ENCODE measurements at places on chromosomes 7 and 10.
A peak's percentile ranks its signal among the peaks of the same experiment; 100 is the strongest.

DNA sequence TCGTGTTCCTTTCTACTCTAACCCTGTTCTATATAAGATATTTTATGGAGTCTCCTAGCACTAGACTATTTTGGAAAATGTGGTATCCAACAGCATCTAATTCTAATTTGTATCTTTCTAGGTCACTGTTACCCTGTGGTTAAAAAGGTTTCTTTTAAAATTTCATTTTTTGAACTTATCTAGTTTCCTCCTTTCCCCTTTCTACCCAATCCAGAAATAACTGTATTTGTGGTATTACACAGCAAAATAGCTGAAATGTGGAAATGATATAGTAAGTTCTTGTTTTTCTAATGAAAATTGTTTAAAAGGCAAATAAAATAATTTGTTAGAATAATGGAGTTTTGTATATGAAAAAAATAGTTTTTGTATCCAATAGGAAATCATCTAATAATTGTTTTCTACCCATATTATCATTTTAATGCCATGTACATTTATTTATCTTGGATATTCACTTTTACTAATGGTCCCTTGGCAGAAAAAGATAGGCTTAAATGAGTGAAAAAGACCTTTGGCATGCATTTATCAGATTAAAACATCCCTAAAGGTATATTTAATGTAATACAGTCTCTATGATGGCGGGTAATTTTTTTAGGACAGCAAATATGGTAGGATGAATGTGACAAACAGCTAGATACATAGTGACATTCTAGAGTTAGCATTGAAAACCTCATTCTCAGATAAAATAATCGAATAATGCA is 175.5 kb upstream of the PLXDC2 start:
- no peak for DNase-seq

DNA sequence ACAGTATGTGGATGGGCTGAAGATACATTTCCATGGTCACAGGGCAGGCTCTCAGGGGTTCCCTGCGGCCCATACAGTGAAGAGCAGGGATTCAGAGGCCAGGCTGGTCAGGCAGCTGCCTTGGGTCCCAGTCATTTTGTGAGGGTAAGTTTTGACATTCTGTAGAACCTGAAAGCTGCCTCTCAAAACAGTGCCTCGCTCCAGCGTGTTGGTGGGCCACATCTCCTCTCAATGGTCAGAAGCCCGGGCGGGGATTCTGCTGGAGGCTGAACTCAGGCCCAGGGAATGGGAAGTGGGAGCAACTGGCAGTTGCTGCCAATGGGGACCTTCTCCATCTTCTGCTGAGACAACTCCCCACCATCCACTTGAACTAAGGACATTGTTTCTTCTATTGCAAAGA is 190.0 kb downstream of the PTPN20 start:
- no peak for DNase-seq

DNA sequence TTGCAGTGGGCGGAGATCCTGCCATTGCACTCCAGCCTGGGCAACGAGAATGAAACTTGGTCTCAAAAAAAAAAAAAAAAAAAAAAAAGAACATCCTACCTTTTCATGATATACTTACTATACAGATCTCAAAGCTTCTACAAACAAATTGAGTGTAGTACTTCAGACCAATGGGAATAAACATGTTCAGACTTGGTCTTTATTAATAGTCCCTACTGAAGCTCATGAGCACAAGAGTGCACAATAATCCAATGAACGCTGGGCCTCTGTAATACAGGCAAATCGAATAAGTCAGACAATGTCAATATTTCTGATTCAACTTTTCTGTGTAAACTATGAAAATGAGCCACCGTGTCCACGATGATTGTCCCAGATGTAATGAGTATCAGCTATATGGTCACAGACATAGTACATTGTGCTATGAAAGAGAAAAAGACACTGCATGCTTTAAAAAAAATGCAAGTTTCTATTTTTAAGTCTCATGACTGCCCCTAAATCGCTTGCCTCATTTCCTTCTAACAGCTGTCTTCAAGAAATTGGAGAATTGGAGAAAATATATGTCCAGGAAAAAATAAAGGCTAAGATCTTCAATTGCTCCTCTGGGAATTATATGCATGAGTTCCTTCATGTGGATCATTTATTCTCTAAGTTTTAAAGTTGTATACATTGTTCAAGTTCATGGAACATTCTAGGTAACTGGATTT is 64.0 kb upstream of the CTTNBP2 start:
- DNase-seq = no peak

GRCh38 chr10:48576501-48576900 is 28.4 kb downstream of the ARHGAP22 start:
- DNase-seq = no peak

- DNase-seq = no peak
These were observed 201.6 kb upstream of the KIAA1217 start for GRCh38 chr10:24007359-24007758.

DNA sequence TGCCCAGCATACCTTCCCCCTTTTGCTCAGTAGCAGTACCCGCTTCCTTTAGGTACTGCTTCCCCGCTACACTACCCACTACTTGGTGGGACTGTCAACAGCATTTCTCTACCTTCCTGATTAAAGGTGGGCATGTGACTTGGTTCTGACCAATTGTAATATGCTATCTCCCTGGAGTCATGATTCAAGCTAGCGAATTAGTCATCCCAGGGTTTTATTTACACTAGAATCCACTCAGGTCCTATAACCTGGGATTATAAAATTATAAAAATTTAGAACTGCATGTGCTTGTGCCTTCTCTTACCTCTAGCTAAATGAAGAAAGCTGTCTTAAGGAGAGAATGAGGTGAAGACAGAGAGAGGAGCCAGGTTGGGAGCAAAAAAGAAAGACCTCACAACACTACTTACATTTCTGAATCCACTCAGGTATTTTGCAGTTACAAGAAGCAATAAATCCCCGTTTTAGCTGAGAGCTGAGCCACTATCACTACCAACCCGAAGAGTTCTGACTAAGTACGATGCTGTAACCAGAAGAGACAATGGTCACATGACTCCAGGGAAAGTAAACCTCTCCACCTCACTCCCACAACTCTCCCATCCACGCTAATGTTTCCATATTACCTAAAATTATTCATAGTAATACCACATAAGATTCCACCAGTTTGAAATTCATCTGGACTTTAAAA is 9.7 kb downstream of the GBX1 start:
- no peak for DNase-seq

- no peak for DNase-seq
These were observed 117.5 kb upstream of the COL1A2 start for GRCh38 chr7:94277236-94277635.

- no peak for DNase-seq
These were observed 26.3 kb downstream of the NPTX2 start for GRCh38 chr7:98643236-98643985.

- DNase-seq = no peak
These were observed 95.9 kb downstream of the TRRAP start for GRCh38 chr7:98974205-98974604.

GRCh38 chr10:131666091-131666490 is 234.7 kb upstream of the PPP2R2D start:
- no peak for DNase-seq

DNA sequence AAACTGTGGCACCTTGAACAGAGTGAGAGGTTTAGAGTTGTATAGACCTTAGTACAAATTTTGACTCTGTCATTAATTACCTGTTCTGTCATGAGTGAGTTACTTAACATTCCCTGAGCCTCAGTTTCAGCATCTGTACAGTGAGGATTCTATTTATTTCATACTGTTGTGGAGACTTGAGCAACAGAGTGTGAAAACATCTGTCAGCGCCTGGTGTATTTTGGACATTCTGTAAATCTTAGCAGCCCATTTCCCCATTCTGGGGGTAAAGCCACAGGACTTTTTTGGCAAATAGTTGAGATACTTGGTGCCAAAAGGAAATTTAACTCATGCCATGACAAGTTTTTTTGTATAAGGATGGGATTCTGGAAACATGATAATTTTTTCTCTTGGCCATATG is 94.8 kb downstream of the AUTS2 start:
- DNase-seq = no peak

GRCh38 chr7:155624412-155624811 is 20.0 kb upstream of the RBM33 start:
- no peak for DNase-seq

- peak; percentile 87 for DNase-seq
These were observed 168.0 kb upstream of the AHR start for GRCh38 chr7:17130281-17131059.

DNA sequence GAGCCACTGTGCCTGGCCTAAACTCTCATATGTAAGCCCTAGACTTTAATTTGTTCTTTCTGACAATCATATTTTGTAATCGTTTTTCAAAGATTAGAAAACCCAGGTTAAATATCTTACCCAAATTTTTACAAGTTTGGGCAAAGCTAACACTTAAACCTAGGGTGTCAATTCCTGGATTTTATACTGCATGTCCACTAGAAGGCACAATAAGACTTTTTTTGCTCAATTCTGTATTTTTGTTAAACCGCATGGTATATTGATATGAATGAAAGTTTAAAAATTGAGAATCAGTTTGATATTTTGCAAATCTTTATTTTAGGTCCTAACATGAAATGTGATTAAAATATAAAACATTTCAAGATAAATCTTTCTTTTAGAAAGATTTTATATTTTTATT is 29.3 kb downstream of the DYNC2I1 start:
- no peak for DNase-seq

DNA sequence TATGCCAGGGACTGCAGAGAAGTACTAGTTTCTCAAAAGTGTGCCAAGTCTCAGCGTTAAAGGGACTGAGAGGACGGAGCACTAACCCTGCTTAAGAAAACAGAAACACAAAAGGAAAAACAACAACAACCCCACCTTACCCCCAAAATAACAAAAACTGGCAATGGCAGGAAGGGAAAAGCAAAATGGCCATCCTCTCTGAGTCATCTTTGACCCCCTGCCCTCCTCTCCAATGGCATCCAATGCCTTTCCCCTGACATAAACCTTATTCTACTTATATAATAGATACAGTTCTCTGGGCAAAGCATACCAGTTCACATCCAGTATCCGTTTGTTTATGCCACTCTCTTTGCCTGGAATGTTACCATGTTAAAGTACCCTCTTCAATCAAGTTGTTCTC is 1.6 kb downstream of the POLR1F start:
- DNase-seq = no peak

GRCh38 chr10:60209874-60210570 is 179.7 kb downstream of the ANK3 start:
- no peak for DNase-seq

DNA sequence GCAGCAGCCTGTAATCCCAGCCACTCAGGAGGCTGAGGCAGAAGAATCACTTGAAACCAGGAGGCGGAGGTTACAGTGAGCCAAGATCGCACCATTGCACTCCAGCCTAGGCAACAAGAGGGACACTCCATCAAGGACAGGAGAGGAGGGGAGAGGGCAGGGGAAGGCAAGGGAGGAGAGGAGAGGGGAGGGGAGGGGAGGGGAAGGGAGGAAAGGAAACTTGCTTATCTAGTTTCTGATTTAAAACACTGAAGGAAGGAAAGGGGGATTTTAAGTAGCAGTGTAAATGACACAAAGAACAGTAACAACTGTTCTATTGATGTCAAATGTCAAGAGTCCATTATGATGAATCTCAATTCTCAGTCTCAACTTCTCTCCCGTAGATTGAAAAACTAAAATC is 43.7 kb downstream of the SRPK2 start:
- no peak for DNase-seq

DNA sequence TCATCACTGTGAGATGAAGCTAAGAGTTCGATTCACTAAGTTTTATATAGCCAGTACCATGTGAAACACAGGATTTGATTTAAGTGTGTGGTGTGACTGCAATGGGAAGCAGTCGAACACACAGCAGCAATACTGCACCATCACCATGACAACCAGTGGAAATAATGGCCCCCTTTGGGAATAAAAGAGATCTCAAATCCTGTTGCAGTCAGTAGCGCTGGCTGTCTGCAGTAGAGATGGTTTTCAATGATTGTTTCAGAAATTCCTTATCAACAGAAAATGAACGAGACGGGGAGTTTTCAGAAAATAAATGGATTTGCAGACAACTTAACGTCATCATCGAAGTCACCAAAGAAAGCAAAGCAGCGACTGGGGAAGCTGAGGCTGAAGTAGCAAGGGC is 91.0 kb downstream of the PTPRE start:
- no peak for DNase-seq

- DNase-seq = no peak
These were observed 102.4 kb downstream of the HIPK2 start for GRCh38 chr7:139675127-139676125.

GRCh38 chr10:106615081-106615480 is 549.4 kb downstream of the SORCS1 start:
- DNase-seq = no peak

- no peak for DNase-seq
These were observed 52.3 kb upstream of the CYP2C18 start for GRCh38 chr10:94631077-94631875.

GRCh38 chr10:77021966-77022490 is 615.6 kb downstream of the KCNMA1 start:
- DNase-seq = no peak

- no peak for DNase-seq
These were observed 478.5 kb downstream of the KIF20B start for GRCh38 chr10:90179696-90180407.

DNA sequence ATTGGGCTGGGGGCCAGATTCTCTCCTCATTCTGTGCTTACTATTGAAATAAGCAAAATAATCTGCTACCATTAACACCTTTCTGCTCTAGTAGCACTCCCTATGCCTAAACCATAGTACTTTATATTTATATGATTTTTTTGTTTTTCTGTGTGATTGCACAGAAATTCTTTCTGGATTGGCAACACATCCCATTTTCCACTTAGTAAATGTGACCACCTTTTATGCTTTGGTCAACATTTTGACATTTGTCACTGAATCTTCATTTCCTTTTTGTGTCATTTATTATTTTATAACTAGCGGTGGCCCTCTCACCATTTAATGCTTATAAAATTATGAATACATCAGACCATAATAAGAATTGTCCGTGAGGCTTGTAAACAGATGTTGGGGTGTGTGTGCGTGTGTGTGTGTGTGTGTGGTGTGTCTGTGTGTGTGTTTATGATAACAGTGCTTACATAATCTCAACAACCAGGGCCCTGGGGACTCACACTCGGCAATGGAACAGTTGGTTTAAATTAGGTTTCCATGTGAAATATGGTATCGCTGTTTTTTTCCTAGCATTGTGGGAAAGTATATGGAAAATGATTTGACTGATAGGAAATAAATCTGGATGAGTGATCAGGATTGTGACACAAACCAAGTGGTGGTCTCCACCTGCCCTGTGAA is 138.9 kb downstream of the NOC3L start:
- peak; percentile 58 for DNase-seq

- no peak for DNase-seq
These were observed 54.0 kb downstream of the MTURN start for GRCh38 chr7:30188811-30189210.

- no peak for DNase-seq
These were observed 40.0 kb downstream of the CNNM1 start for GRCh38 chr10:99369126-99369525.

GRCh38 chr10:127939786-127940330 is 33.0 kb downstream of the PTPRE start:
- DNase-seq = no peak

GRCh38 chr10:70115948-70116682 is 16.5 kb downstream of the AIFM2 start:
- DNase-seq = no peak

GRCh38 chr10:20494474-20494873 is 402.6 kb downstream of the NEBL start:
- DNase-seq = no peak

Measured in kidney (tissue), 22 donors.